Colonic mucosa (tissue), 4 donors: ENCODE measurements at places on chromosomes 5 and 9. TPM values are rescaled to one million over a fixed set of nuclear protein-coding genes. Genes with fewer than 3 reads are reported as not detected.

DNA sequence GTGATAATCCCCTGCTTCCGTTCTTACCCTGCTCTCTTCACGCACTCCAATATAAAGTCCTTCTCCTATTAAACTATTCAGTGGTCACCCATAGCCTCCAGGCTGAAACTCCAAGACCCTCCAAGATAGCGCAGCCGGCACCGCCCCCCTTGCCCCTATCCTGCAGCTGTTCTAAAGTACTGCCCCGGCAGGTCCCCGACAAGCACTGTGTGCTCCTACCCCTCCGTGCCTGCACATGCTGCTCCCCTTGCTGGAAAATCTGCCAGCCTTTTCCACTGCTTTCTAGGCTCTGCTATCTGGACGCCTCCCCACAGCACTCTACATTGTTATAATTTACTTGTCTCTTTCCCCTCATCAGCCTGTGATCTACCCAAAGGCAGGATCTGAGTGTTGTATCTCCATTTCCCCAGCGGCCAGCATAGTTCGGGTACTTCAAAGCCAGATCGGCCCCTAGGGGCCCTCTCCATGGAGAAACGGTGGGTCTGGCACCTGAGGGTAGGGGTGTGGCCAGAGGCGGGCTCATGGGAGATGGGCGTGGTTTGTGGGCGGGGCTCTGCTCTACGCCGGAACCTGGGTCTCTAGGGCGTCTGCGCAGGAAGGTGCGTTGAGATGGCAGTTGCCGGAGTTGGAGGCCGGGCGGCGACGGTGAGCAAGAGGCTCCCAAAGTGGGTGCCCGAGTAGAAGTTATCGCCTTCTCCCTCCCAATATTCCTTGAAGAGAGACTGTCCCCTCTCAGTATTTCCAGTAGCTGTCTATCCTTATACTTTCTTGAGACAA lies 83.5 kb upstream of the RUSC2 start:
- H3K4me3 ChIP-seq = no peak overlapping the region
- peak; percentile 76 for DNase-seq
- H3K27ac ChIP-seq = no peak overlapping the region
- peaks cover 3% of the 10 kb centered on the region for H3K36me3 ChIP-seq
- H3K4me1 ChIP-seq = no peaks in the 10 kb centered on the region

The ADAMTS2 gene
- total RNA-seq = 4.0 TPM

The ANKRD18A gene
- 9.9 TPM for total RNA-seq

The SPOUT1 gene
- 25.1 TPM for total RNA-seq

- H3K4me3 ChIP-seq = peak within 1 kb of the TSS; percentile 40
- no peaks in the 10 kb centered on the region for H3K4me1 ChIP-seq
- peaks cover 14% of the 10 kb centered on the region for H3K27me3 ChIP-seq
- no peak within 1 kb of the TSS for H3K27ac ChIP-seq
- H3K36me3 ChIP-seq = no peaks in the 10 kb centered on the region
- no peak for DNase-seq
Measured at GRCh38 chr5:81393783-81394718, at the start of gene ACOT12. ACOT12 (minus strand) TSS chr5:81394134; CDS start chr5:81394114, 20 bp downstream.

GRCh38 chr5:252546-252945 lies 18.9 kb upstream of the PDCD6 start:
- DNase-seq = no peak
- H3K27me3 ChIP-seq = no peaks in the 10 kb centered on the region
- no peaks in the 10 kb centered on the region for H3K4me1 ChIP-seq
- no peak overlapping the region for H3K27ac ChIP-seq
- peaks cover 9% of the 10 kb centered on the region for H3K36me3 ChIP-seq

The MZB1 gene
- 13.2 TPM for total RNA-seq

DNA sequence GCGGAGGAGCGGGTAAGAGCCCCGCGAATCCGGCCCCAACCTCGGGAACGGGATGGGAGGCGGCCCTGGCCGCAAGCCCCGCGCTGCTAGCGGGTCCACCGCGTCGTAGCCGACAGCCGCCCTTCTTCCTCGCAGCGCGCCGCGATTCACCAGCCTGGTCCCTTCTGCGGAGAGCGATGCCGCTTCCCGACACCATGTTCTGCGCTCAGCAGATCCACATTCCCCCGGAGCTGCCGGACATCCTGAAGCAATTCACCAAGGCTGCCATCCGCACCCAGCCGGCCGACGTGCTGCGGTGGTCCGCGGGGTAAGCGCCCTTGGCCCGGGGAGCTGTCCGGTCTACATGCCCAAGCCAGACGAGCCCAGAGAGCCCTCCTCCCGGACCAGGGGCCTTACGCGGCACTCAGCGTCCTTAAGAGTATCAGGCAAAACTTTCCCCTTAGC lies 335 bp downstream of the ROPN1L start:
- H3K27me3 ChIP-seq = no peaks in the 10 kb centered on the region
- no peaks in the 10 kb centered on the region for H3K36me3 ChIP-seq
- peak overlapping the region; percentile 55 for H3K4me3 ChIP-seq
- no peak overlapping the region for H3K27ac ChIP-seq

The PPP3R2 gene
- total RNA-seq = not detected

The OXCT1 gene
- 31.3 TPM for total RNA-seq

DNA sequence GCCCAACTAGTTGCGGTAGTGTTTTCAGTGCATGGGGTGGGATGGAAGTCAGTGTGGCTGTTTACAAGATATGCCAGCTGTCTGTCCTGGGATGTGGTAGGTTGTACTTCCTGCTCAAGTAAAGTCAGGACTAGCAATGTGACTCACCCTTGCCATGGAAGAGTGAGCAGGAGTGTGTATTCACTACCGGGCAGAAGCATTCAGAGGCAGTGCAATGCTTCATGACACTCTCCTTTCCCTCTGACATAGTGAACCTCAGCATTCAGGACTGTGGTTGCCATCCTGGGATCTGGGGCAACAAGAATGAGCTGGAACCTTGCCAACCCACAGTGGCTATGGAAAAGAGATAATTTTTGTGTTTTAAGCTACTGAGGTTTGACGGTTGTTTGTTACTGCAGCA lies 68.9 kb downstream of the BOD1 start:
- H3K36me3 ChIP-seq = no peaks in the 10 kb centered on the region
- H3K4me3 ChIP-seq = no peak overlapping the region
- no peaks in the 10 kb centered on the region for H3K4me1 ChIP-seq
- no peak overlapping the region for H3K27ac ChIP-seq

DNA sequence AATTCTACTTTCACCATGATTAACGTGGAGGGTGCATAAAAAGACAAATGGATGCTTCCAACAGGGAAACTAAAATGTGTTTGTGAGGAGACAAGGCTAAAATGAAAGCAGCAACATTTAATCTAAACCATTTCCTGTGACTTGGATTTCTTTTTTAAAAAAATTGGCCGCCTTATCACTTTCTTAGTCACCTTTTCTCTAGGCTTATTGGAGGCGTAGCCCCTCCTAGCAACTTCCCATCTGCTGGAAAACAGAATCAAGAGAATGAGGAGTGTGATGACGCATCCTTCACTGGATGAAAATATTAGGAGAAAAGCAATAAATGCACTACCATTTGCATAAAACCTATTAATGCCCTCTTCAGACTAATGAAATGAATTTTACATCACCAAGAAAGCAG lies 791 bp upstream of the GPR150 start:
- H3K27me3 ChIP-seq = no peaks in the 10 kb centered on the region
- no peak overlapping the region for H3K4me3 ChIP-seq
- no peak for DNase-seq
- peaks cover 4% of the 10 kb centered on the region for H3K4me1 ChIP-seq
- H3K27ac ChIP-seq = no peak overlapping the region

The ALDH1A1 gene
- total RNA-seq = 61.3 TPM

DNA sequence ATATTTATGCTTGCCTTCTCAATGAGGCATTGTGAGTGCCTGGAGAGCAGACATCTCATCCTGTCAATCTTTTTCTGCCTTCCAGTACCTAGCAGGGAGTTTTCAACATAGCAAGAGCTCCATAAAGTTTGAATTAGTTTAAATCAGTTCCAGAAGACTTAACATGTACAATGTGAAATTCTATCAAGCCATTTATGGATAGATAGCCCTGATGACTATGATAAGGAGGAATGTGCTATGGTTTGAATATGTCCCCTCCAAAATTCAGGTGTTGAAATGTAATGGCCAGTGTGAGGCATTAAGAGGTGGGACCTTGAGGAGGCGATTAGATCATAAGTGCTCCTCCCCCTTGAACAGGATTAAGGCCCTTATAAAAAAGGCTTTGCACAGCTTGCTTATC lies 306.9 kb upstream of the SMARCA2 start:
- no peaks in the 10 kb centered on the region for H3K27me3 ChIP-seq
- DNase-seq = no peak
- no peak overlapping the region for H3K4me3 ChIP-seq
- no peaks in the 10 kb centered on the region for H3K36me3 ChIP-seq
- no peaks in the 10 kb centered on the region for H3K4me1 ChIP-seq

The NPR3 gene
- 3.0 TPM for total RNA-seq

GRCh38 chr5:640461-641330 lies 28.6 kb downstream of the CEP72 start:
- H3K27ac ChIP-seq = no peak overlapping the region
- DNase-seq = peak; percentile 7
- H3K27me3 ChIP-seq = no peaks in the 10 kb centered on the region
- H3K36me3 ChIP-seq = peaks cover 1% of the 10 kb centered on the region
- H3K4me1 ChIP-seq = no peaks in the 10 kb centered on the region
- no peak overlapping the region for H3K4me3 ChIP-seq

DNA sequence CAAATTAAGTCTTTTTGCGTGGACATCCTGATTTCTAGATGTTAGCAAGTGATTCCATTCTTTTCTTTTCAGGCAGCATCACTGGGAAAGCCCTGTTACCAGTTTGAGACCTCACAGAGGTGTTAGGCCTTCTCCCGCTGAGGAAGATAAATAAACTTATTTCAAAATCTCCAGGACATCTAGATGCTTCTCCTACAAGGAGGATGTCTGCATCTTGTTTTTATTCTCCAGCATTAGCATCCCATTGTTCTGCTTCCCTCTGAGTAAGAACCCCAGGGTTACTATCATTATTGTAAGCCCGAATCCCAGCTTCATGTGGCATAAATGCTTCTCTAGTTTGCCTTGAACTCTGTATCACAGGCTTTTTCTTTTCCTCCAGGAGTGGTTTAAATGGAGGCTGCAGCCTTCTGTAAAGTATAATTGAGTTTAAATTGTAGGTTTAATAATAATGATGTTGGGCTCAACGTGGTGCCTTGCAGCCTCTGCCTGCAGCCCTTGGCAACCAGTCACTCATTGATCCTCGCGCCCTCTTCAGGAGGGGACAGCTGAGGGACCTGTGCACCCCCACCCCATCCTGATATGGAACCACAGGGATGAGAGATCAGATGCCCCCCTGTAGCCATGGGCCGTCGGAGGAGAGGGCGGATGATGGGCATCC lies 114.9 kb downstream of the PDZD2 start:
- H3K4me3 ChIP-seq = no peak overlapping the region
- no peak overlapping the region for H3K27ac ChIP-seq

The CAPSL gene
- total RNA-seq = not detected

DNA sequence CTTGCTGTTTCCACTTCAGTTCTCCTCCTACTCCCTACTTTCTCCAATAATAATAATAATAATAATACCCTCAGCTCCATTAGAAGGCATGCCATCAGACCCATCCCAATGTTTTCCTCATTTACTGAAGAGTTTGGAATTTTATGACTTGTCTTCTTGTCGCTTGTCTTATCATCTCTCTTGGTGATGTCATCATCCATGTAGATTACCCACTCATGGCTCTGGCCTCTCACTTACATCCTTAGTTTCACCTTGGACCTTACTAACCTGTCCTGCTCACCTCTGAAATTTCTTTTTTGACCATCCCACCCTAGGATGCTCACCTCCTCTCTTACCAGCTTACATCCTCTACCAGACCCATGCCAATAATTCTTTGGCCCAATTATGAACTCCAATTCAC lies 329.3 kb downstream of the ACTL7B start:
- H3K4me1 ChIP-seq = no peaks in the 10 kb centered on the region
- no peak for DNase-seq
- H3K4me3 ChIP-seq = no peak overlapping the region
- H3K36me3 ChIP-seq = no peaks in the 10 kb centered on the region
- no peak overlapping the region for H3K27ac ChIP-seq

The FRMD3 gene
- 14.7 TPM for total RNA-seq

The PLPPR1 gene
- total RNA-seq = 0.25 TPM

DNA sequence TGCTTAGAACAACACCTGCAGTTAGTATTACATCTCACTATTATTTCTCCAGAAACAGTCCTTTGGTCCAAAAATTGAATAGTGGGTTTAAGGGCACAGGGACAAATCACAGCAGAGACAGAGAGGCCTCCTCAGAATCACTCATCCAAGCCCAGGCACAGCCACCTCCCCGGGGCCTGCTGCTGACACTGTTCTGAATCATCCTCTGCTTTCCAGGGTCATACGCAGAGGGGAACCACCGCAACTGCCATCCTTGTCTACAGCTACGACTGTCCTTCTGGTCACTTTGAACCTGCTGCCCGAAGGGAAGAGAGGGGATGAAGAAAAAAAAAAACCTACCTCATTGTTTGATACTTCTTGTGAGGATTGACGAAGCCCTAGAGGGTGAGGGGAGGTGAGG lies 35.3 kb upstream of the MAN2A1 start:
- no peaks in the 10 kb centered on the region for H3K36me3 ChIP-seq
- DNase-seq = no peak
- no peak overlapping the region for H3K4me3 ChIP-seq
- H3K27me3 ChIP-seq = no peaks in the 10 kb centered on the region

GRCh38 chr9:110116543-110116885 lies 91.4 kb downstream of the C9orf152 start:
- no peaks in the 10 kb centered on the region for H3K36me3 ChIP-seq
- DNase-seq = no peak
- H3K27me3 ChIP-seq = no peaks in the 10 kb centered on the region
- no peaks in the 10 kb centered on the region for H3K4me1 ChIP-seq
- no peak overlapping the region for H3K4me3 ChIP-seq

GRCh38 chr5:150640311-150641005 lies at the start of gene SYNPO:
SYNPO (plus strand) TSS chr5:150640660; CDS start chr5:150648276, 7,616 bp downstream.
- peak; percentile 51 for DNase-seq
- no peaks in the 10 kb centered on the region for H3K4me1 ChIP-seq
- H3K36me3 ChIP-seq = no peaks in the 10 kb centered on the region

The GPR150 gene
- 0.27 TPM for total RNA-seq

DNA sequence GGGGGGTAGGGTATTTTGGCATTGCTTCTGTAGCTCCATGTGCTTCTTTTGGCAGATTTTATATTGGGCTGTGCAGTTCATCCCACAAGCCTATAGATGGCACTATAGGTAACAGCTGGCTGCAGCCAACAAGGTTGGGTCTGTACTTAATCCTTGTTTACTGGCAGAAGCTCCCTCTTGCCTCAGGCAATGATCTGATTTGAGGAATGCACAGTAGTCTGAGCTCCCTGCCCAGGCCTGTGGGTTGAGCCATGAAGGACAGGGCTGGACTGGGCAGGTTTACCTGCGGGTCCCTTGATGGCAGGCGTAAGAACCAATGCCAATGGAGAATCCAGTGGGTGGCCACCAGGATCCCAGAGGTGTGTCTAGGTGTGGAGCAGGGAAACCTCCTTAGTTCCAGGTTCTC lies 11.7 kb upstream of the OR1J2 start:
- H3K27ac ChIP-seq = no peak overlapping the region
- no peak for DNase-seq
- H3K4me3 ChIP-seq = no peak overlapping the region
- H3K4me1 ChIP-seq = no peaks in the 10 kb centered on the region
- no peaks in the 10 kb centered on the region for H3K27me3 ChIP-seq

DNA sequence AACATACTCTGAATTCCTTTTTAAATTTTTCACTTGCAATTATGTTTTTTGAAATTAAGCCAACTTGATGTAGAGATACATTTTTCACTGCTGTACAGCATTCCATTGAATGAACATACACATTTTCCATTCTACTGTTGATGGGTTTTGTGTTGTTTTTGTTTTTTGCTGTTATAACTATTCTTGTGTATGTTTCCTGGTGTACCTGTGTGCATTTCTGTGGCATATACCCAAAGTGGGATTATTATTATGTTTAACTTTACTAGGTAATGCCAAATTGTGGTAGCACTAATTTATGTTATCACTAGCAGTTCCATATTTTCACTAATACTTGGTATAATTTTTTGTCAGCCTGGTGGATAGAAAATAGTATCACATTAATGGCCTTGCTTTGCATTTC lies 2.7 kb downstream of the RFESD start:
- no peaks in the 10 kb centered on the region for H3K36me3 ChIP-seq
- H3K27me3 ChIP-seq = no peaks in the 10 kb centered on the region
- no peak for DNase-seq
- no peaks in the 10 kb centered on the region for H3K4me1 ChIP-seq
- H3K27ac ChIP-seq = no peak overlapping the region
